Stimulated activated CD4-positive, alpha-beta T cell treated with anti-CD3 and anti-CD28 coated beads, Interleukin-12 subunit alpha, Interleukin-12 subunit beta, amount 100 ng/mL, for 48 hours (primary cell): ENCODE measurements at places on chromosomes 7 and 10.

GRCh38 chr10:115065801-115066200, 27.4 kb upstream of the ATRNL1 start:
- no peak for DNase-seq

DNA sequence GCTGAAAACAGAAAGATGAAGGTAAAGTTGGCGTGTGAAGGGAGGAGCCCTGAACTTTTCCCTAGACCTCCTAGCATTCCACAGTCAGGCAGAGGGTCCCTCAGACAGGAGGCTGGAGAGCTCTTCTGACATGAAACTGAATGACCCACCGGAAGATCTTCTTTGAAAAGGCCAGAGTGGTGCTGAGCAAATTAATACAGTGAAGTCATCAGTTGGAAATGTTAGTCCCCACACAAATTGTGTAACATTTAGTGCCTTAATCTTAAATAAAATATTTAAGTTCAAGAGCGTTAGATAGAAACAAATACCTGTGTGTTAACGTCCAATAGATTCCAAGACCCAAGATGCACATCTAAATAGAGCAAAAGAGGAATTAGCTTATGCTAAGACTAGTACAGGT, 49.0 kb upstream of the WNT16 start:
- no peak for DNase-seq

- DNase-seq: no peak
These were observed at the start of gene BMPER for GRCh38 chr7:33905389-33906032. BMPER (plus strand) TSS chr7:33905539; CDS start chr7:33905614, 75 bp downstream.

DNA sequence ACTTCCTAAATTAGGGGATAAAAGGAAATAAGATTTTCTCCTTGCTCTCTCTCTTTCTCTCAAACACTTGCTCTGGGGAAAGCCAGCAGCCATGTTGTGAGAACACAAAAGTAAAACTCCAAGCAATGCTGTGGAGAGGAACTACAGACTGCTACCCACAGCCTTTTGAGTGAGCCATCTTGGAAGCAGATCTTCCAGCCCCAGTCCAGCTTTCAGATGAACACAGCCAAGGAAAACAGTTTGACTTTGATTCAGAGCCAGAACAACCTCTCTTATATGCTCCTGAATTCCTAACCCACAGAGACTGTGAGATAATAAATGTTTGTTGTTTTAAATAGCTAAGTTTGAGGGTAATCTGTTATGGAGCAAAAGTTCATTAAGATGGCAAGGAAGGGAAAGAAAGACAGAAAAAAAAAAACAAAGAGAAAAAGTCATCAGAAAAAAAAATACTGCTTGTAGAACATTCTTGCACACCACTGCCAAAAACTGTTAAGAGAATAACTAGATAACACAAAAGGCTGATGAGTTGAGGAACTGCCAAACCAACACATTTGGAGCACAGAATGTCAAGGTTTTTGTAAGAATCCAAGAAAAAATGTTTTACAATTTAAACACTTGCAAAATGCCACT, 20.9 kb upstream of the PRKAR2B start:
- no peak for DNase-seq
